ENCODE measurements at places on chromosomes 1 and 21. TPM values are rescaled to one million over a fixed set of nuclear protein-coding genes. Genes with fewer than 3 reads are reported as not detected.

The SDC3 gene
- total RNA-seq: 0.34 TPM

The MXRA8 gene
- 0.18 TPM for total RNA-seq

The ACTA1 gene
- 0.20 TPM for total RNA-seq

The C8B gene
- total RNA-seq: not detected

The TTC39A gene
- 0.12 TPM for total RNA-seq
